Activated naive CD4-positive, alpha-beta T cell treated with anti-CD3 and anti-CD28 coated beads for 36 hours (primary cell): ENCODE measurements at places on chromosomes 3 and 15.

GRCh38 chr3:124854009-124854408, 33.2 kb downstream of the ITGB5 start:
- H3K4me1 ChIP-seq, result no peaks in the 10 kb centered on the region
- H3K27me3 ChIP-seq, result no peaks in the 10 kb centered on the region
- H3K36me3 ChIP-seq, result no peaks in the 10 kb centered on the region
- H3K4me3 ChIP-seq, result no peak overlapping the region

GRCh38 chr3:106006571-106006970, 137.8 kb upstream of the CBLB start:
- H3K4me1 ChIP-seq, result peaks cover 49% of the 10 kb centered on the region
- peaks cover 7% of the 10 kb centered on the region for H3K36me3 ChIP-seq
- no peak overlapping the region for H3K4me3 ChIP-seq
- H3K27ac ChIP-seq, result no peak overlapping the region
- DNase-seq, result no peak

GRCh38 chr15:95016511-95017229, 785.3 kb downstream of the MCTP2 start:
- H3K36me3 ChIP-seq, result no peaks in the 10 kb centered on the region
- H3K4me3 ChIP-seq, result no peak overlapping the region
- DNase-seq, result no peak
- H3K4me1 ChIP-seq, result no peaks in the 10 kb centered on the region
- H3K27me3 ChIP-seq, result peaks cover 4% of the 10 kb centered on the region

GRCh38 chr3:177056927-177057326, 140.4 kb downstream of the TBL1XR1 start:
- H3K4me3 ChIP-seq, result no peak overlapping the region
- H3K4me1 ChIP-seq, result peaks cover 27% of the 10 kb centered on the region
- no peak overlapping the region for H3K27ac ChIP-seq
- DNase-seq, result no peak

DNA sequence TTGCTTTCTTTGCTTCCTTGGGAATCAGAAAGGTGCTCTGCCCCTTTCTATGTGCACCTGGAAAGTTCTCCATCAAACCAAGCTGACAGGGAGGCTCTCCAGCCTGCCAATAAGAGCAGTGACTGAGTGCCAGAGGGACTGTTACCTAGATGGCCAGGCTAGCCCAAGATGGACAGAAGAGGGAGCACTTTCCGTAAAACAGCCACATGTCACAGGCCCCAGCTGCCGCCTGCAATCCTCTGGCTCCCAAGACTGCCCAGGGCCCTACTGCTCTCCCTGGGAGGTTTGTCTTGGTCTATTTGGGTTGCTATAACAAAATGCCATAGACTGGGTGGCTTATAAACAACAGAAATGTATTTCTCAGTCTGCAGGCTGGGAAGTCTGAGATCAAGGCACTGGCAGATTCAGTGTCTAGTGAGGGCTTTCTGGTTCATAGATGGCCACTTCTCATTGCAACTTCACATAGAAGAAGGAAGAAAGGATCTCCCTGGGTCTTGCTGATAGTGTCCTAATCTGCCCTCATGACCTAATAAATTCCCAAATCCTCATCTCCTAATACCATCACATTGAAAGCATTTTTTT, 72.3 kb downstream of the TAMM41 start:
- H3K4me1 ChIP-seq, result peaks cover 18% of the 10 kb centered on the region
- no peak overlapping the region for H3K27ac ChIP-seq
- peaks cover 6% of the 10 kb centered on the region for H3K36me3 ChIP-seq

DNA sequence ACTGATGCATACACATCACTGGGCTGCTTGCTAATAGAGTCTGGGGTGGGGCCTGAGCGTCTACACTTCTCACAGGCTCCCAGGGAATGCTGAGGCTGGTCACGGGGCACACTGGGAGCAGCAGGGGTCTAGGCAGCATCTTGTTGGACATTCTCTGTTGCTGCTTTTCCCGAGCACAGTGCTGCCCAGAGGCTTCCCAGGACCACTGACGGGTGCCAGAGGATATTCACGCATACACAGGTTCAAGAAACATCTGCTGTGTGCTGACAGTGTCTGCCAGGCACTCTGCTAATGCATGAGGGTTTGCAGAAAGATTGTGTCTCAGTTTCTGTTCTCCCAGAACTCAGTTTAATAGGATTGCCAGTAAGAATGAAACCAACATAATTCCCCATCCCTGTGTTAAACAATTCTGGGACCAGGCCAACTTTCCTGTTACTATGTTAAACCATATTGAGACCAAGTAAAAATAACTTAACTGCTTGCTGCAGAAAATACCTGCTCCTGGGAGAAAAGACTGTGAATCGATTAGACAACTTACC, 23.9 kb upstream of the BCL2L10 start:
- H3K4me3 ChIP-seq, result no peak overlapping the region
- DNase-seq, result no peak
- H3K27ac ChIP-seq, result no peak overlapping the region
- no peaks in the 10 kb centered on the region for H3K27me3 ChIP-seq

DNA sequence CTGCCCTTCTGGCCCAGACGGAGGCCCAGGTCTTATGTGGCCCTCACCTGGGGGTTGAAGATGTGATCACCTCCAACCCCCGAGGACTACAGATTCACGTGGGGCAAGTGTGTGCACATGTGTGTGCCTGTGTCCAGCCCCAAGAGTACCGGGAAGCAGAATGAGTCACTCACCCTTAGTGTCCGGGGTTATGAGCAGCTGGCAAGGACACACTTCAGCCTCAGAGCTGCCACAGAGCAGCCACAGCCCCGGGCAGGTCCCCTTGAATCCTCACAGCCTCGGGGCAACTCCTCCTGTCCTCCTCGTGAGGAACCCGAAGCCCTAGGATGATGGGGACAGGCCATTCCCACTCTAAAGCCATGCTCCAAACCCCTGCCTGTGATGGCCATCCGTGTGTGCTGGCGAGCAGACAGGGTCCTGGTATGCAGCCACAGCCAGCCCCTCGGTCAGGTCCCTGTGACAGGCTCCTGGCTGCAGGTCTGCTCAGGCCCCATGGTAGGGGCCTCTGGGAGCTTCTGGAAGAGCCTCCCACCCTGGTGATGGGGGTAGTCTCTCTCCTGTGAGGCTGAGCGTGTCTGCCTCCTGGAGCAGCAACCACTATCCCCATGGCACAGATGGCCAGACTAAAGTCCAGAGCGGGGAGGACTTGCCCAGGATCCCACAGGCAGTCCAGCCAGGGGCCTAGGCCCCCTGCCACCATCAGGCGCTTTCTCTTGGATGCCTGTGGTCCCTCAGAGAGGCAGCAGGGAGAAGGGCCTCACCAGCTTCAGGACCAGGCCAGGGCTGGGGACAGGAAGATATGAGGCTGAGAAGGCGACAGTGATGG, 852 bp downstream of the STAB1 start:
- DNase-seq, result no peak
- no peaks in the 10 kb centered on the region for H3K4me1 ChIP-seq
- no peaks in the 10 kb centered on the region for H3K27me3 ChIP-seq
- peaks cover 4% of the 10 kb centered on the region for H3K36me3 ChIP-seq

DNA sequence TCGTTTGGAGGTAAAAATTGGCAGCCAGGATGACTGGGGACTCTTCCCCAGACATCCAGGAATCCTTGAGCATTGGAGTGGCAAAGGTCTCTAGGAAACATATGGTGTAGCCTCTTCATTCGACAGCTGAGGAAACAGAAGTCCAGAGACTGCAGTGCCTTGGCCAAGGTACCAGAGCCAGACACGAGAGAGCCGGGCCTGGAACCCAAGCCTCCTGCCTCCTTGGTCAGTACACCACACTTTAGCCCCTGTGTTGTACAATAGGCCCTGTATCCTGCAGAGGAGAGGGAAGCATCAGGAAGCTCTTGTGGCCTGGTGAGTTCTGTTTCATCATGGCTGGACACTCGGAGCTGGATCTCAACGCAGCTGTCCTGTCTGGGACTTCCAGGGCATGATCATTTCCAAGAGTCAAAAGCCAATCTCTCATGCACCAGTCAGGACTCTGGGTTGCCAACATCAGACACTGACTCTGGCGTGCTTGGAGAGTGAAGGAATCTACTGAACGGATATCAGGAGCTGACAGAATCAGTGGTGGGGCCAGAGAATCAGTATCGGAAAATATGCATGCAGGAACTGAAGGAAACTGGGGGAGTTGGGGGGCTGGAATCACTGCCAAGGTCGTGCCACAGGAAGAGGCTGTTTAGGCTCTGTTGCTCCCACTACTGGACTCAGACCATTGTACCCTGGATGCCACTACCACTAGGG, 6.4 kb upstream of the MINAR1 start:
- no peak for DNase-seq
- H3K27me3 ChIP-seq, result peaks cover 39% of the 10 kb centered on the region
- H3K27ac ChIP-seq, result no peak overlapping the region
- H3K4me1 ChIP-seq, result no peaks in the 10 kb centered on the region
